Activated CD4-positive, alpha-beta T cell treated with anti-CD3 and anti-CD28 coated beads, Interleukin-2, amount 50 U/mL, for 16 hours (primary cell): ENCODE measurements at places on chromosomes 11 and 22.

DNA sequence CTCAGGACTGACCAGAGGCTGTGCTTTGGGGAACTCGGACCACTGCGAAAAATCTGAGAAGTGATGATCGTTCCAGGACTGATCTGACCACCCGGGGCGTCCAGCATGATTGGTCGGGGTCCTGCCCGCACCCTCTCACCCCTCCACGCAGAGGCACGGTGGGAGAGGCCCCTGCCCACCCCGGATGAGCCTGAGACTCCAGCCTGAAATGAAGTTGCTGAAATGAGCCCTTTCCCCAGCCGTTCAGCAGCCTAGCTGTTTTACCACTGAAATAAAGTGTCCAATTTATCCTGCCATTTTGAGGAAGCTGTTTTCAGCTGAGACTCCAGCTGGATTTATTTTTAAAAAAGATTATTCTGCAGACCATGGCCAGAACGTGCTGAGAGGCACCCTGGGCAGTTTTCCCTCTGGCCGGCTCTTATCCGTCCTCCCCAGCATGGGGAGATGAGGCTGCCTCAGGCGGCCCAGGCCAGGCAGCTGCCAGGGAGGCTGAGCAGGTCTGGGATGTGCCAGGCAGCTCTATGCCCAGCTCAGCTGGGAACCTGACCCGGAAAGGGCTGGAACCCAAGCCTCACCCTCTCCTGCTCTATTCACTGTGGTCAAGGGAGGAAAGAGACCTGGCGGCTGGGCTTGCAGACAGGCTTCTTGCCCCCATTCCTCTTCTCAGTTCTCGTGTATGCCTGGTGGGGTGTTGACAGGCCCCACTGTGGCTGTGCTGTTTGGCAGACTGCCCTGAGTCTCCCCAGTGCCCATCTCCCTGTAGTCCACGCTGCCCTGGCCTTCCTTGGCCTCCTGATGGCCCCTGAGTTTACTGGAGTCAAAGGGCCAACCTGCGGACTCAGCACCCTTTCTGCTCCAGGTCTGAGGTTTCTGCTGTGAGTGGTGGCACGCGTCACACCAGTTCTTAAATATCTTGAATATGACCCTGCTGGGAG, 161.0 kb upstream of the B3GAT1 start:
- DNase-seq: no peak

DNA sequence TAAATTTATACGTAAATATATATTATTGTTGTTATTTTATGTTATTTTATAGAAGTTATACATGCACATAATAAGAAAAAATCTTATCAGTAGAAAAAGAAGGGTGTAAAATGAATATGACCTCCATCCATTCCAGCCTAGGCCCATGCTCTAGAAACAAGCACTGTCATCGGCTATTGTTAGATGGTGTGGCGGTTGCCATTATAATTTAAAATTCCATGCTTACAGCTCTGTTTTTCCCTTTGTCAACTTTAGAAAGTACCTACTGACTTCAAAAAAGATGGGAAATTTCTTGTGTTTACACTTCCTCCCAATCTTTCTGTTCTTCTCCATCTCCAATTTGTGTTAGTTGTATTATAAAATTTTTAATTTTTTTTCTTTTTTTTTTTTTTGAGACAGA, 61.9 kb upstream of the RDX start:
- no peak for DNase-seq

DNA sequence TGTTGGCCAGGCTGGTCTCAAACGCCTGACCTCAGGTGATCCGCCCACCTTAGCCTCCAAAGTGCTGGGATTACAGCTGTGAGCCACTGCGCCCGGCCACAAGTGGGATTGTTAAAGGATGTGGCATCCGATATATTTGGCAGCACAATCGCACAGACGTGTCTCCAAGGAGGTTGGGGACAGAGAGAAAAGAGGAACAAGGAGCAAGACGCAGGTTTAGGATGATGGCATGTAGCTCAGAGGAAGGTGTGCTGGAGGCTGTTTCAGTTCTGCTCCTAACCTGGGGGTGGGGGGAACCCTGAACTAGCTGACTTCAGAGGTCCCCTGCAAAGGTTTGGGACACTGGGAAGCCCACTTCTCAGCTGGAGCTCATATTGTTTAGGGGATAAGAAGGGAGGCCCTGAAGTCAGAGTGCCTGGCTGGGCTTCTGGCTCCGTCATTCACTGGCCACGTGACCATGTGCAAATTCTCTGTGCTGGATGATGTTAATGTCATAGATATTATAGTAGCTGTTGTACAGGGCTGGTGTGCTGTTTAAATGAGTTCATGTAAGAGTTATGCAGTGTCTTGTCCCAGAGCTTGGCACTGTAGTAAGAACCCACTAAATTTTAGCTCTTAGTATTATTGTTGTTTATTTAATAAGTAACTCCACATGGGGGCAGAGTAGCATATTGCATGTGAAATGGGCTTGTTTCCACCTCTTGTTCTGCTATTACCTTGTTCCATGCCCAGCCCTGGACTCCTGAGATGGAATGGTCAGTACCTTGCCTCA, 129.7 kb downstream of the ST3GAL4 start:
- DNase-seq: no peak

DNA sequence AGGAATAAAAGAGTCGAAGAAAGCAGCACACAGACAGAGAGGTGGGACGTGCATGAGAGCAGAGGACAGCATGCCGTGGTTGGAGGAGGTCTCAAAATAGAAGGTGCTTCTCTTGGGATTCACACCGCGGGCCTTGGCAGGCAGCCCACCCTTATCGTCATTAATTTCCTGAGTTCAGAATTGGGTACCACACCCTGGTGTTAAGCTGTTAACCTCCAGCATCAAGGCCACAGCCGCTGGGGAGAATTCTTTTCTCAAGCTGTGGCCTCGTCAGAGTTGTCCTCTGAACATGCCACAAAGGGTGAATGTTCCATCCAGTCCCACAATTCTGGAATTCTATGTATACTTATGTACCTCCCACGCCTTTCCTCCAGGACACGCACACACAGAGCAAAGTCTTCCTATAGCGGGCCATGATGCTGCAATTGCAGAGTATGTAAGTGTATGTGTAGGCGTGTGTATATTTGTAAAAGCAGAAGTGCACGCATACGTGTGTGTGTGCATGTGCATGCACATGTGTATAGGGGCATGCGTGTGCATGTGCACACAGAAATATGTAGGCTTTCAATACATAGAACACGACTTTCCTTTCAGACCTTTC, 39.0 kb downstream of the ADAMTS8 start:
- DNase-seq: no peak

DNA sequence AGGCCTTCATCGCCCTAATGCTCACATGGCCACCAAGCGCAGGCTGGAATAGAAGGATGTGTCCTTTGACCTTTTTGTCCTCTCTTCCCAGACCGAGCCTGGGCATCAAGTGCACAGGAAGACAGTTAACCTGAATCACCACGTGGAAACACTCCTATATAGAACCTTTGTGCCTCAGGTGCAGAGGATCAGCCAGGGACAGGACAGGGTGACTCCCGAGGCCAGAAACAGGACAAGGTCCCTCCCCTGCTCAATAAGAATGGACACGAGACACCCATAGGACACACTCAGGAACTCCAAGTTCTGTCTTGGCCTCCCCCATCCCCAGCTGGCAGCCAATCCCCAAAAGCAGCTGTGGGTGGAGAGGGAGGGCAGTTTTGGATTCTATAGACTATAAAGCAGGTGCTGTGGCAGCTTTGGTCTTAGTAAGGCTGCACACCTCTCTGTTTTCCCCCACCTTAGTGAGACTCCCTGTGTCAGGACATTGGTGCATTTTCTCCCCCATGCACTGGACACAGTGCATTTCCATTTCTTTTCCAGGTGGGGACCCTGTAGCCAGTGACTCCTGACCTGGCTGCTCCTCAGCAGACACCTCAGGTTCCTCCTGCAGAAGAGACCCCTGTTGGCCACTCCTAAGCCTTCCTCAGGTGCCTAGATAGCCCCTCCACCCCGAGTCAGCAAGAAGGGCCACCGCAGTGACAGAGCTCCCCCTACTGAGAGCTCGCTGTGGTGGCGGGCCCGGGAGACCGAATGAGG, 43.6 kb upstream of the POU2AF1 start:
- peak; percentile 51 for DNase-seq

DNA sequence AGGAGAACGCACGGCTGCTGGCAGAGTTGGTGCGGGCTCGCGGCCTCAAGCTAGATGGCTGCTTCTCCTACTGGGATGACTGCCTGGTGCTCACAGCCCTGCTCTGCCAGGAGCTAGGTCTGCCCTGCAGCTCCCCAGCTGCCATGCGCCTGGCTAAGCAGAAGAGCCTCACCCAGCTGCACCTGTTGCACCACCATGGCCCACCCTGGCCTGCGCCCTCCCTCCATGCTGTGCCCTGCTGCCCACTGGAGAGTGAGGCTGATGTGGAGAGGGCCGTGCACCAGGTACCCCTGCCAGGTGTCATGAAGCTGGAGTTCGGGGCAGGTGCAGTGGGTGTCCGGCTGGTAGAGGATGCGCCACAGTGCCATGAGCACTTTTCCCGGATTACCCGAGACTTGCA, 4.8 kb upstream of the RPS6KB2 start:
- DNase-seq: no peak

- peak; percentile 14 for DNase-seq
Measured at GRCh38 chr11:36596880-36597279, 1.2 kb downstream of the RAG2 start.

- DNase-seq: peak; percentile 42
Measured at GRCh38 chr11:34468209-34468841, 29.6 kb downstream of the CAT start.

GRCh38 chr11:8766043-8766987, 83.7 kb downstream of the RPL27A start:
- DNase-seq: no peak

GRCh38 chr11:12731841-12732336, 57.7 kb downstream of the TEAD1 start:
- DNase-seq: no peak

DNA sequence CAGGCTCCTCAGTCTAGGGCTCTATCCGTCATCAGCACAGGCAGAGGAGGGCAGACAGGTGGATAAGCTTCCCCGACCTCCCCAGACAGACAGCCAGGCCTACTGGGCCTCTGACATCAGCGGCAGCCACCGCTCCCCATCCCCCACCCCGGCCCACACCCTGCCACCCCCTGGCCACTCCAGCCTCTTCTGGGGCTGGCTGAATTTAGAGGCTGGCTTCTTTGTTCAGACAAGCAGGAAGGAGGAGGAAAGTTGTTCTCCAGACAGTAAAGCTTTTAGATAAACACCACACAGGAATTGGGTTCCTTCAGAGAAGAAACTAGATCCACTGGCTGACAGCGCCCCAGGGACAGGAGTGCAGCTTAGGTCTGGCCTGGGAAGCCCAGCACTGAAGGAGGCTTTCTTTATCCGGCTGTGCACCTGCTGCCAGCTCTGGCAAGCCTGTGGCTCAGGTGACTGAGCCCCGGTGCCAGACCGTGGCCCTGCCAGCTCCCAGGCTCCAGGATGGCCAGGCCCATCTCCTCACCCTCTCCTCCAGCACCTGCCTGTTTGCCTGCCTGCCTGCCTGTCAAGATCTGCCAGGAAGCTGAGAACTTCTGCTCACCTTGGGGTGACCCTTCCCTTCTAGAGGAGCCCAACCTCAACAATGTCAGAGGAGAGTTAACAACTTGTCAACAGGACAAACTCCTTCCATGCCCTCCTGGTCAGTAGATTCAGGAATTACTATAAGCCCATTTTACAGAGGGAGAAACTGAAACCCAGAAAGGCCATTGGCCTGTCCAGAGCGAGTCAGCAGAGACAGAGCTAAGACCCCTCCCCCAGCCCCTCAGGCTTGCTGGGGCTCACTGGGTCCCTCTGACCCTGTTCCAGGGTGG, 44.0 kb upstream of the KLHL35 start:
- DNase-seq: no peak

- peak; percentile 9 for DNase-seq
Measured at GRCh38 chr11:128809128-128809527, 58.0 kb downstream of the KCNJ1 start.

DNA sequence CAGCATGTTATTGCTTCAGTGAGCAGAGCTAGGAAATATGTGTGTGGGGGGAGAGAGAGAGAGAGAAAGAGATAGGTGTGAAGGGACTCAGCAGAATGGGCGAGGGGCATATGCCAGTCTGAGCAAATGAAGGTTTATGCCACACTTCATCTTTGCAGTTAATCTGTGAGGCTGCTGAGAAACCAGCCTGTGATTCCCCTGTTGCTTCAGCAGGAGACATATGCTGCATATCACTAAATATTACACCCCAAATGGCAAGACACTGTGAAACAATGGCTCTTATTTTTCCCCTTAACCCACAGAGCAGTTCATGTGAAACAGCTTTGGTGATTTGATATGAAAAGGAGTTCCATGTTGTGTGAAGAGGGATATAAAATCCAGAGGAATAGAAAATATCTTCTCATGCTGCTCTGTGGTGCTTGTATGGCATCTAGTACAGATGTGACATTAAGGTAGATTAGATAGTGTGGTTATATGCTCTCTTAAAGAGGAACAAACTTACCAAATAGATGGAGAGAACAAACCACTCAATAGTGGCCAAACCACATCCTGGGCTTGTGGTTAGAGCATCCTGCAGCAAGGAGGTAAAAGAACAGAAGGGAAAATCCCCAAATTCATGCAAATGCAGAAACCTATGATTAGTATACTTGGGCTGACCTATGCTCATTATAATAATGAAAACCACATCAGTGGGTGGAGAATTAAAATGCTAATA, 864.2 kb downstream of the FAM181B start:
- DNase-seq: peak; percentile 95

DNA sequence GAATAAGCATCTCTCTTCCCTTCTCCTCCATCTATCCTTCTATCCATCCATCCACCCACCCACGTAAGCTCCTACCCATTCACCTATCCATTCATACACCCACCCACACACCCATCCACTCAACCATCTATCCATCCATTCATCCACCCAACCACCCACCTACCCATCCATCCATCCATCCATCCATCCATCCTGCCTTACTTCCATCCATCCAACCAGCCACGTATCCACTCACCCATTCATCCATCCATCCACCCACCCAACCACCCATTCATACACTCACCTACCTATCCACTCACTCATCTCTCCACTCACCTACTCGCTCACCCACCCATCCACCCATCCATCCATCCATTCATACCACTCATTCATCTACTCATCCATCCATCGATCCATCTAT, 13.2 kb downstream of the TNNT3 start:
- DNase-seq: no peak

- no peak for DNase-seq
Measured at GRCh38 chr11:7579361-7579791, 65.6 kb downstream of the PPFIBP2 start.

DNA sequence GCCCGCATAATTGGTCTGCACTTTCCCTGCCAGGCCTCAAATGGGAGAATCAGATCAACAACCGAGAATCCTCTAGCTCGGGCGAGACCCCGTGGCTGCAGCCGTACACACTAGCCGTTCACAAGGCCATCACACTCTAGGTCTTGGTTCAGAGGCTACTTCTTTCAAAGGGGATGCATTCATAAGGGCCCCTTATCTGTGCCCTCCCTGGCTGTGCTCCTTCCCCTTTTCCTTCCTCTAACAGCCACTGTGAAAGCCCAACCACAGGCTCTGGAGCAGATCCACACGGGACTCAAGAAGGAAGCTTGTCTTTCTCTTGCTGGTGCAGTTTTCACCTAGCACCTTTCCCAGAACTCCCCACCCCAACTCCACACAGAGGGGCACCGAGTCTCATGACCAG, 24.5 kb downstream of the SMIM38 start:
- DNase-seq: no peak

DNA sequence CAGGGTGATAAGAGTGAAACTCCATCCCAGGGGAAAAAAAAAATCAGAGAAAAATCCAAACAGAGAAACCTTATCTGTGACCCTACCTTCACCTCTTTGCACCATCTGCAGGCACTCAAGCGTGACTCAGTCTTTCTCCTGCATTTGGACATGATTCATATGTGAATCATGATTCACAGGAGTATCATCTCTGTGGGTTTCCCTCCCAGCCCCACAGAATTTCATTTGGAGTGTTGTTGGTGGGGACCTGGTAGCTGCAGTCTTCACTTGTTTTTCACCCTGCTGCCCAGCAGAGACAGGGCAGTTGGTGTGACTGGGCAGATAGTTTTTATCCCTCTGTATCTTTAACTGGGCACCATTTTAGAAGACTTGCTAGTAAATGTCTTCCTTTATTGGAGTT, 75.7 kb downstream of the DEPDC5 start:
- DNase-seq: peak; percentile 85
